A549 treated with DMSO at 1 μM for 4 hours (cell line): ENCODE measurements at places on chromosomes 7 and 10. TPM values are rescaled to one million over a fixed set of nuclear protein-coding genes. Genes with fewer than 3 reads are reported as not detected.

The PRKG1 gene
- total RNA-seq = 0.16 TPM in 1 of 5 replicates, not detected in the others

The CPN1 gene
- 0.16 to 0.60 TPM (median 0.41 TPM) in 5 replicates for total RNA-seq

The LRRC61 gene
- total RNA-seq = 0.05 to 0.21 TPM (median 0.10 TPM) in 4 of 5 replicates, not detected in the other

The SORBS1 gene
- 0.39 to 0.80 TPM (median 0.66 TPM) in 5 replicates for total RNA-seq

The NRG3 gene
- total RNA-seq = not detected in 5 replicates

The MKI67 gene
- 64.2 to 80.7 TPM (median 77.5 TPM) in 5 replicates for total RNA-seq

The NPC1L1 gene
- total RNA-seq = 0.06 to 0.09 TPM (median 0.08 TPM) in 4 of 5 replicates, not detected in the other
